Astrocyte (in vitro differentiated cells and primary cell): ENCODE measurements at places on chromosomes 5 and 9. TPM values are rescaled to one million over a fixed set of nuclear protein-coding genes. Genes with fewer than 3 reads are reported as not detected.
A peak's percentile ranks its signal among the peaks of the same experiment; 100 is the strongest.

SPINK7 gene
- not detected in 2 replicates for total RNA-seq

RELL2 gene
- 12.2 and 12.9 TPM in 2 replicates for total RNA-seq

NDST1 gene
- 293 and 321 TPM in 2 replicates for total RNA-seq

DNA sequence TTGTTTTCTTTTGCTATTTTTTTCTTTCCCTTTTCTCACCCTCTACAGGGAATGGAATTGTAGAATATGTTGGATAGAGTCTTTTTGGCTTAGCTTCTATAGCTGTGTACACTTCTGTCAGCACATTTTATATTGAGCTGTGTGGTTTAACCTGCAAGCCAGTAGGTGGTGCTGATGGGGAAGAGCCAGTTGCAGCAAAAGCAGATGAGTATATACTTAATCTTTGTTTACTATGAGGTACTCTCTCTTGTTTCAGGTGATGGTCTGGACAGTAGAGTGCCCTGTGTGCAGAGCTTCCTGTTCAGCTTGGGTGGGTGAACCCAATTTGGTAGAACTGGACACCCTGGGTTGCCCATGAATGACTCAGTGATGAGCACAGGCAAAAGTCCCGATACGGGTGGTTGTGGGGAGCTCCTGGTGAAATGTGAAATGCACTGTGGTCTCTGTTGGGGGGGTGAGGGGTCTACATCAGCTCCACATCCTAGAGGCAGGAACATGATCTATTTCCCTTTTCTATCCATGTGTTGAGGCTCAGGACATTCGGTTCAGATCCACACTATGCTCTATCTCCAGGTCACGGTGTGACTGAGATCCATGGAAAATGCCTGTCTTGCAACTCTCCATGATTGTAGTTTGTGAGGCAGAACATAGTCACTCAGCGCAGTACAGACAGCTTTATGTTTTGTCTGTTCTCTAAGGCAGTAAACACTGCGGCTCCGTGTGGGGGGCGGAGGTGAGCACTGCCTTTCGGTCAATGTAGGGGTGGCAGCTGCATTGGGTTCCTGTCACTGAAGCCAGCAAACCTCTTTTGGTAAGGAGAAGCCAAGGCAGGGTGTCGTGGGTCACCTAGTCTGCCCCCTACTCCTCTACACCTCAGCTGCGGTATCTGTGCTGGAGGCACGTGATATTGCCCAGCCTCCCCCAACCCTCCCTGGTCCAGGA is 353.2 kb downstream of the PRR16 start:
- no peak overlapping the region for H3K4me3 ChIP-seq
- H3K36me3 ChIP-seq, result no peaks in the 10 kb centered on the region
- H3K27me3 ChIP-seq, result no peaks in the 10 kb centered on the region
- peak; percentile 6 for DNase-seq
- no peaks in the 10 kb centered on the region for H3K4me1 ChIP-seq

- H3K4me3 ChIP-seq, result no peak overlapping the region
- DNase-seq, result no peak
- H3K4me1 ChIP-seq, result no peaks in the 10 kb centered on the region
- H3K27ac ChIP-seq, result no peak overlapping the region
Observed at GRCh38 chr5:55570570-55570969, 35.8 kb upstream of the PLPP1 start.

- no peak overlapping the region for H3K4me3 ChIP-seq
- no peak overlapping the region for H3K27ac ChIP-seq
- H3K27me3 ChIP-seq, result no peaks in the 10 kb centered on the region
- no peaks in the 10 kb centered on the region for H3K36me3 ChIP-seq
Observed at GRCh38 chr9:117809751-117810150, 105.5 kb downstream of the TLR4 start.

- H3K27ac ChIP-seq, result peak within 1 kb of the TSS; percentile 96
- peak; percentile 59 for DNase-seq
- H3K4me1 ChIP-seq, result peaks cover 18% of the 10 kb centered on the region
- peak within 1 kb of the TSS; percentile 75 for H3K4me3 ChIP-seq
Observed at GRCh38 chr9:13279284-13280141, at the start of gene MPDZ. MPDZ (minus strand) TSS chr9:13279692; CDS start chr9:13250315, 29,377 bp downstream.

GRCh38 chr5:132435886-132436285 is 54.7 kb downstream of the IRF1 start:
- H3K27ac ChIP-seq, result no peak overlapping the region
- no peaks in the 10 kb centered on the region for H3K36me3 ChIP-seq
- peaks cover 30% of the 10 kb centered on the region for H3K4me1 ChIP-seq
- no peak overlapping the region for H3K4me3 ChIP-seq

GRCh38 chr9:107018861-107019545 is 156.0 kb downstream of the ZNF462 start:
- peaks cover 7% of the 10 kb centered on the region for H3K27me3 ChIP-seq
- peak overlapping the region; percentile 13 for H3K4me3 ChIP-seq
- no peaks in the 10 kb centered on the region for H3K36me3 ChIP-seq
- peak; percentile 91 for DNase-seq

DNA sequence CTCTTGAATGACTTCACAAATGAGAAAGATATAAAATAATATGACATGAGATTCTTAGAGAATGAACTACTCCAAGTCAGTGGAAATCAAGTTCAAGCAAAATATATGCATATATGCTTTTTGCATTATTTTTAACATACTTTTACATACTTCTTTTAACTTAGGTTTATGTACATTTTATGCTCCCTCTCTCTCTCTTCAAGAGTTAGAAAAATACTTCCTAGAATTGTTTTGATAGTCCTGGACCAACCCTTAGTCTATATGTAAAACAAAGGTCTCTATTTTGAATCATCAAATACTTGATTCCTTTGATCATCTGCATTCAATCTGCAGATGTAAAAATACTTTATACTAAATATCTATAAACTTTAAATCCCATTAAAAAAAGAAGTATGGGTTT is 187.8 kb downstream of the DEPDC1B start:
- no peak for DNase-seq
- H3K27me3 ChIP-seq, result no peaks in the 10 kb centered on the region
- no peak overlapping the region for H3K4me3 ChIP-seq

GRCh38 chr9:32177396-32177795 is 207.0 kb upstream of the ACO1 start:
- no peaks in the 10 kb centered on the region for H3K36me3 ChIP-seq
- H3K4me3 ChIP-seq, result no peak overlapping the region
- DNase-seq, result no peak
- no peak overlapping the region for H3K27ac ChIP-seq

DNA sequence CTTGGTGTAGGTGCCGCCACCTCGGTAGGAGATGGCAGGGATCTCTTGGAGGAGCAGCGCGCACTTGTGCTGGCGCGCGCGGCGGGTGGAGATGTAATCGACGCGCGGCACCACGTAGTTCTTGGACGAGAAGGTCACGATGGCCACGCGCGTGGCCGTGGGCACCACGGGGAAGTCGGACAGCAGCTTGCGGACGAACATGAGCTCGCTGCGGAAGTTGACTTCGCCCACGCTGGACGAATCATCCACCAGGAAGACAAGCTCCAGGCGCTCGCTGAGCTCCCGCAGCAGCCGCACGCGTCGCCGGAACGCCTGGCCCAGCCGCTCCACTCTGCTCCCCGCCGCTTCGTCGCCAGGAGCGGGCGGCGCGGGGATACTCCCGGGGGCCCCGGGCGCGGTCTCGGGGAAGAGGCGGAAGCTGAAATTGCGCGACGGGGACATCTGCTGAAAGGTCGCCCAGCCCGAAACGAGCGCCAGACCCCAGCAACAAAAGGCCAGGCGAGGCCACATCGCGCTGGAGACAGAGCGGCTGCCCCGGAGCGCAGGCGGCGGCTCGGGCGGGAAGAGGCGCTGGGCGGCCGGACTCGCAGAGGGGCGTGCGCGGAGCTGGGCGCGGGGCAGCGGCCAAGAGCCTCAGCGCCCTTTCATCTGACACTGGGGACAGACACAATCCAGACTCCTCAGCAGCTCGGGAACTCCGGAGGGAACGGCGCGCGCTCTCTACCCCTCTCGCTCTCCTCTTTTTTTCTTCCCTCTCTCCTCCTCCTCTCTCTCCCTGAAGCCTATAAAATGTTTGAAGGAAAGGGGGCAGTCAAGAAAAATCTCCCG is at the start of gene SVEP1:
TSS of gene SVEP1 (minus strand) at position 708 of the 828 bp plus-strand sequence. CDS start at position 510, 198 bp downstream.
- H3K36me3 ChIP-seq, result no peaks in the 10 kb centered on the region
- H3K4me1 ChIP-seq, result peaks cover 10% of the 10 kb centered on the region
- peaks cover 3% of the 10 kb centered on the region for H3K27me3 ChIP-seq
- H3K27ac ChIP-seq, result peak within 1 kb of the TSS; percentile 16

DNA sequence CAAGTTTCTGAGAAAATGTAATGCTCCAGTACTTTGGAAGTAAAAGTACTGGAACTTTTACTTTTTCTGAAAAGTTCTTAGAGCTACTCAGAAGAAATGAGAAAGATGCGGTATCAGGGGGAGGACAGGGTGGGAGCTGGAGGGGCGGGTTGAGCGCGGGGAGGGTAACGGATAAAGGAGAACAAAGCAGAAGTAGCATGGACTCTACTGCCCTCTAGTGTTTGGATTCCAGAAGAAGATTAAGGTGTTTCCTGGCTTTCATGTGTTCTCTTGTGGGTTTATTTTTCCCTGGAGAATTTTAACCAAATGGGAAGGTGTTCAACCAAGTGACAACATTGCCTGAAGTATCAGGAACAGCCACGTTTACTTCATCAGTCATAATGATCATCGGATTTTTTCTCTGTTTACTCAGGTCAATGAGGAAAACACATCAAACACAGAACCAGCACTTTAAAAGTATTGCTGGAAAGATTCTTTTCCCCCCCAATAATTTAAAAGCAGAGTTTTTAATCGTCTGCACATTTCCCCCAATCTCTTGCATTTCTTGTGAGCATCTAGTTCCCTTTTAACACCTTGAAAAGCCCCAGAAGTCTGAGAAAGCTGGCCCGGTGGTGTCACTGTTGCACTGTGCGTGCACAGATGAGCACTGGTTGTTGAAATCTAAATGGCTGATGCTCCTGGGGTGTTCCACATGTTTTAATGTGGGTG is 190.6 kb downstream of the MPDZ start:
- H3K27ac ChIP-seq, result no peak overlapping the region
- H3K4me3 ChIP-seq, result peak overlapping the region; percentile 13
- peaks cover 4% of the 10 kb centered on the region for H3K4me1 ChIP-seq
- no peaks in the 10 kb centered on the region for H3K36me3 ChIP-seq
- no peaks in the 10 kb centered on the region for H3K27me3 ChIP-seq
- peak; percentile 47 for DNase-seq

GRCh38 chr5:141691867-141692532 is 10.0 kb upstream of the ARAP3 start:
- H3K27ac ChIP-seq, result no peak overlapping the region
- peaks cover 20% of the 10 kb centered on the region for H3K4me1 ChIP-seq
- DNase-seq, result peak; percentile 22
- H3K4me3 ChIP-seq, result peak overlapping the region; percentile 52
- H3K27me3 ChIP-seq, result peaks cover 18% of the 10 kb centered on the region

DNA sequence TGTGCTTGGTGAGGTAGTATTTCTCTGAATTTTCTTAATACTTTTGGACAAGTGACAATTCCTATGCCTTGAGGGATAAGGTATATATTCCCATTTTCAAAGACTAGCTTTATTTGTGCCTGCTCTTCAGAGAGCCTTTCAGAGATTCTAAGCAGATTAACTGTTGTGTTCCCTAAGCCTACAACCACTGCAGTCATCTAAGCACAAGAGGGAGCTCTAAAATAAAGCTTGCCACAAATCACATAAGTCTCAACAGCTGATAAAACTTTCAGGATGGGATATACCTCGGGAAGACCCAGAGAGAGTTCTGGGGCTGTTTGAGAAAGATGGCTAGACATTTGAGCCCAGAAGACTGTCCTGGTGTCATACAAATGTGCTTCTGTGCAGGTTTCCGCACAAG is 157.3 kb downstream of the CYLC2 start:
- no peaks in the 10 kb centered on the region for H3K4me1 ChIP-seq
- no peaks in the 10 kb centered on the region for H3K27me3 ChIP-seq
- no peaks in the 10 kb centered on the region for H3K36me3 ChIP-seq
- no peak for DNase-seq

- no peaks in the 10 kb centered on the region for H3K27me3 ChIP-seq
- peak; percentile 26 for DNase-seq
- H3K36me3 ChIP-seq, result no peaks in the 10 kb centered on the region
- no peak overlapping the region for H3K4me3 ChIP-seq
Observed at GRCh38 chr9:123749580-123750202, 180.2 kb downstream of the DENND1A start.

GRCh38 chr5:140926443-140927227 is 536 bp downstream of the PCDHAC1 start:
- no peaks in the 10 kb centered on the region for H3K36me3 ChIP-seq
- peaks cover 3% of the 10 kb centered on the region for H3K4me1 ChIP-seq
- H3K27me3 ChIP-seq, result peaks cover 13% of the 10 kb centered on the region
- H3K4me3 ChIP-seq, result peak overlapping the region; percentile 37
- peak; percentile 5 for DNase-seq
- no peak overlapping the region for H3K27ac ChIP-seq

GRCh38 chr9:6759185-6759977 is 1.6 kb downstream of the KDM4C start:
- H3K36me3 ChIP-seq, result no peaks in the 10 kb centered on the region
- H3K4me3 ChIP-seq, result peak overlapping the region; percentile 92
- H3K27ac ChIP-seq, result peak overlapping the region; percentile 99
- peak; percentile 84 for DNase-seq
- peaks cover 8% of the 10 kb centered on the region for H3K4me1 ChIP-seq
- H3K27me3 ChIP-seq, result no peaks in the 10 kb centered on the region

DNA sequence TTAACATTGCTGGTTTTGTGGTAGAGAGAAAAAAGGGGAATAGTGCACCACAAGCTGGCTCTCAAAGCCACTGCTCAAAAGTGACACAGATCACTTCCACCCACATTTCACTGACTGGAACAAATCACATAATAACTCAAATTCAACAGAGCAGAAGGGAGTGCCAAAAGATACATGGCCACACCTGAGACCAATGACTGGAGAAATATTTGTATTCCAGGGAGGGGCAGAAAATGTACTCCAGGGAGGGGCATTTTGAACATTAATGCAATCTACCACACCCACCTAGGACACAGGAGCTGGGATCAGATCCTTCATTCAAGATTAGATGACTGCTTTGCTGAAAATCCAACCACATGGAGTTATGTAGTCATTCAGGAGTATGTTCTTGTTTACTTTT is 44.8 kb upstream of the ALDOB start:
- H3K4me3 ChIP-seq, result no peak overlapping the region
- peaks cover 4% of the 10 kb centered on the region for H3K4me1 ChIP-seq
- no peak for DNase-seq
- H3K27me3 ChIP-seq, result no peaks in the 10 kb centered on the region

DNA sequence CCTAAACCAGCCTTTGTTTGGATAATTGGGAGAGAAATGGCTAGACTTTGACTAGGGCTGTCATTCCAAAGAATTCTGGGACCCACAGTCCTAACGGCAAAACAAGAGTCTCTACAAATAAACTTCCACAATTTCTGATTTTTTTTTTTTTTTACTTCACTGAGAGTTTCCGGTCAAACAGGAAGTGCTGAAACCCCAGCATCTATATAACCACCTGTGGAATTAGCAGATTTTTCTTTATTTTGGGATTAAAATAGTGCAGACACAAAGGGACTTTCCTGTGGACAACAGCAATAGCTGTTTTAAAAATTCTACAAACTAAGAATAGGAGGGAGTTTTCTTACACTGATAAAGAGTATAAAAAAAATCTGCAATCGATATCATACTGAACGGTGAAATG is 157.4 kb downstream of the ARSB start:
- no peaks in the 10 kb centered on the region for H3K4me1 ChIP-seq
- H3K4me3 ChIP-seq, result no peak overlapping the region
- no peaks in the 10 kb centered on the region for H3K36me3 ChIP-seq
- no peak overlapping the region for H3K27ac ChIP-seq
- H3K27me3 ChIP-seq, result no peaks in the 10 kb centered on the region
- no peak for DNase-seq
